ENCODE measurements at places on chromosomes 6 and 20.

- DNase-seq, result no peak
Measured at GRCh38 chr6:169930799-169931198, 179.4 kb downstream of the ERMARD start.

DNA sequence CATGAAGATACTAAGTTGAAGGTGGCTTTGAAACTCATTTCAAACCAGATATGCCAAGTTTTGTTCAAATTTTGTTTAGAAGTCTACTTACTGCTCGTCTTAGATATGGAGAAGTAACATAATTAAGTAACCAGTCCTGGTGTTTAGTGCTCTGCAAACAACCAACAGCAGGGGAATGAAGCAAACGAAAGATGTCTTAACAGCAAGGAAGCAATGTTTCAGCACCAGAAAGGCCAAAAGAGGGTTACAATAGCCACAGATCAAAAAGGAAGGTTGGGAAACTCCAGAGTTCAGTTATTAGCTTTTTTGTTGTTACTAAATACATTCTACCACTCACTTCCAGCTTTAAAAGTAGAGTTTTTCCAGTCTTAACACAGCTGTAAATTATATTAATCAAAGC lies 45.1 kb downstream of the LHFPL5 start:
- DNase-seq, result no peak

- peak; percentile 51 for DNase-seq
Measured at GRCh38 chr20:49928411-49929141, 7.6 kb upstream of the RNF114 start.

GRCh38 chr6:16318953-16319720 lies 80.8 kb downstream of the GMPR start:
- DNase-seq, result no peak

DNA sequence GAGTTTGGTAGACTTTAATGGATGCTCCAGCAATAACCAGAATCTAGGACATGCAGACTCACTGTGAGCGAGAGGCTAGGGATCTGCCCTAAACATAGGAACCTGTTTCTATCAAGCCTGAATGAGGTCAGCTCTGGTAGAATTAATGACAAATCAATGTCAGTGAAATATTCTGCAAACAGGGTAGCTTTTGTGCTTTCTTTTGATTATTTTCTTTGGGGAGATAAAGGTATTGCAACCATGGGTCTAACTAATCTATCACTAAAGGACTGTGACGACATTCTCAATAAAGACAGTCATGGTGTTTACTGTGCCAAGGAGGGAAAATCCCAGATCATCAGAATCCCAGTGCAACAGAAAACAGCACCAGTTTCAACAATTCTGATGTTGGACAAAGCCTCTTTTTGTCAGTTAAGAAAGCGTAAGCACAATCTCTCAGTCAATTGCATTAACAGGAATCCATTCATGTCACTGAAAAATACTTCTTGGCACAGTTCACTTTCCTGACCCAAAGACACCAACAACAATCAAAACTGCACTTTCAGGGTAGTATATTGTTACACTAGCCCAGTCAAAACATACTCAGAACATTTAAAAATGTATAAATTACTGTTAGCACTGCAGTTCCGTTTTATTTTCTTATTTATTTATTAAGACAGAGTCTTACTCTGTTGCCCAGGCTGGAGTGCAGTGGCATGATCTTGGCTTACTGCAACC lies 36.8 kb upstream of the SMIM29 start:
- no peak for DNase-seq

DNA sequence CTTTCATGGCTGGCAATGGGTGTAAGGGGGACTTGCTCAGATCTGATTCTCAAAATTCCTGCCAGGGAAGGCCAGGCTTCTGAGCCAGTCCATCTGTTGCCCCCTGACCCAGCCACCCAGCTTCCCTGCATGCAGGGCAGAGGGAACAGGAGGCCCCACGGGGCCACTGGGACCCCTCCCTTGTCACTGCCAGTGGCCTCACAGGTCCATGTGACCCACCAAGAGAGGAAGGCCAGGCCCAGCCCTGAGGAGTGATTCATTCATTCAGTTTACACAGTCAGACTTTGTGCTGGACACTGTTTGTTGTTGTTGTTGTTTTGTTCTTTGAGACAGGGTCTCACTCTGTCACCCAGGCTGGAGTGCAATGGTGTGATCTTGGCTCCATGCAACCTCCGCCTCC lies 39.5 kb downstream of the UBE2V1 start:
- no peak for DNase-seq

- DNase-seq, result no peak
Measured at GRCh38 chr20:2169456-2170088, 67.9 kb downstream of the STK35 start.

DNA sequence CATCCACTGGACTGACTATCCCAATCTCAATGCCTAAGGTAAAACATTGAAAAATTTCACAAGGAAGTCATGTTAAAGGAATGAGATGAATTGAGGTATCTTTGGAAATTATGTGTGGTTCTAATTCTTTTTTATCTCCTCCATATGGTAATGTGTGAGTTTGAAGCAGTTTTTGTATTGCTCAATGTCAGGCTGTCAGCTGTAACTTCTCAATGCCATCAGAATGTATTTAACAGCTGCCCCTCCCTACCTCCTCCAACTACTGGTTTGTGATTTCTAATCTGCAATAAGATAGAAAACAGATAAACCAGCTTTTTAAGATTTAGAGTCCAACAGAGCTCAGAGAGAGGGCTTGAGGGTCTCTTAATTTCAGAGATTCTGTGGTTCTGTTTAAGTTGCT lies 1005.8 kb upstream of the ADGRB3 start:
- DNase-seq, result no peak

- peak; percentile 51 for DNase-seq
Measured at GRCh38 chr6:108835218-108835850, 12.9 kb upstream of the ARMC2 start.

DNA sequence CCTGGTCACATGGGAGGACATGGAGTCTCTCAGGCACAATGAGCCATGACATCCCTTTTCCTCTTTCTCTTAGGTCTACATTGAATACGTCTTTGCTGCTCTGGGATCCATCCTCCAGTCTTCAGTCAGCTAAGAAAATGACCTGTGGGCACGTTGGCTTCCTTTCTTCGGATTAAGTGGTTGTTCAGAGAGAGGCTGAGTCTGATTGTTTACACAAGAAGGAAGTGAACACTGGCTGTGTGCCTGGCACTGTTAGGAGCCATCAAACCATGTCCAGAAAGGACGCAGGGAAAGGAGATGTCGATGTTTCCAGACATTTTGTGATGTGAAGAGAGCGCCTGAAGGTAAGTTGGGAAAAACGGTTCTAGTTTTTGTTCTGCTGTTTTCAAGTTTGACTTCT lies 309.9 kb upstream of the CDYL start:
- no peak for DNase-seq

DNA sequence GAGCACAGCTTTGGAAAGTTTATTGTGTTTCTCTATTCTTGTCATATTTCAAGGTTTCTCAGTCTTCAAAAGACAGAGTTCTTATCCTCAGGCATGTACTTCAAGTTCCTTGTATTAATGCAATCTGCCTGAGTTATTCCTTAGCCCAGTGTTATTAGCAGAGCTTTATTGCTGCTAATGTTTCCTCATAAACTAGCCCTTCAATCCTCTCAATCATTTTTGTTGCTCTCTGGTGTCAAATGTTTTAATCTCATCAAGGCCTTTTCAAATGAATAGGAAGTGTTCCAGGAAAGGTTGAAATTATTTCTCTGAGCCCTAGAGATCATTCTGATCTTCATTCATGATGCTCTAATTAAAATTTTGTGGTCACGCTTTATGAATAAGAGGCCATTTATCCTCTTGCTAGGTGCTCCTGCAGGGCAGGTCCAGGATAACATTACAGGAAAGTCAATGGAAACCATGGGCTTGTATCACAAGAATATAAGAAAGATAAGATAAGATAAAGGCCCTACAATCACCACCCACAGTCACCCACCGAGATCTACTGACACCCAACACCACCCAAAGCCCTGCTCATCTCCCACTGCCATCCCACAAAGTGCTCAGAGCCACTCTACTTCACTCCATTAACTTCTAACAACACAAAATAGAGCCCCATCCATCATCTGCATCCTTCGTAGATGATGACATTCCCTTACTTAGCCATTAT lies 125.9 kb downstream of the COL9A1 start:
- no peak for DNase-seq

DNA sequence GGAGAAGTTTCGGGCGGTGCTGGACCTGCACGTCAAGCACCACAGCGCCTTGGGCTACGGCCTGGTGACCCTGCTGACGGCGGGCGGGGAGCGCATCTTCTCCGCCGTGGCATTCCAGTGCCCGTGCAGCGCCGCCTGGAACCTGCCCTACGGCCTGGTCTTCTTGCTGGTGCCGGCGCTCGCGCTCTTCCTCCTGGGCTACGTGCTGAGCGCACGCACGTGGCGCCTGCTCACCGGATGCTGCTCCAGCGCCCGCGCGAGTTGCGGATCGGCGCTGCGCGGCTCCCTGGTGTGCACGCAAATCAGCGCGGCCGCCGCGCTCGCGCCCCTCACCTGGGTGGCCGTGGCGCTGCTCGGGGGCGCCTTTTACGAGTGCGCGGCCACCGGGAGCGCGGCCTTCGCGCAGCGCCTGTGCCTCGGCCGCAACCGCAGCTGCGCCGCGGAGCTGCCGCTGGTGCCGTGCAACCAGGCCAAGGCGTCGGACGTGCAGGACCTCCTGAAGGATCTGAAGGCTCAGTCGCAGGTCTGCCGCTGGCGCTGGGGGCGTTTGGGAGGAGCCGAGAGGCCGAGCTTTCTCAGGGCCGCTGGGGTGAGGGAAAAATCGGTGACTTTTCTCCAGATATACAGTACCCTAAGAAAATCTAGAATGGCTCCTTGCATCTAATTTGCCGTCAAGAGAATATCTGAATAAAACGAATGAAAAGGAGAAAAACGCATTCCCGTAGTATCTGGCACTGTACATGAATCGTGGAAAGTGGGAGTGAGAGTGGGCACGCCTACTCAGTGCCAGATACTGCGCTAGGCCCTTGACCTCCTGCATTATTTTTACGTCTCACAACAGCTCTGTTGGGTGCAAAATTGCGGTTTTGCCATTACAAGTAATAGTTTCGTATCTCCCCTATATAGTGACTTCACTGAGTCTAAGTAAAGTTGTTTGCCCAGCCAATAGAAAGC lies 1.0 kb downstream of the CALHM6 start:
- no peak for DNase-seq

DNA sequence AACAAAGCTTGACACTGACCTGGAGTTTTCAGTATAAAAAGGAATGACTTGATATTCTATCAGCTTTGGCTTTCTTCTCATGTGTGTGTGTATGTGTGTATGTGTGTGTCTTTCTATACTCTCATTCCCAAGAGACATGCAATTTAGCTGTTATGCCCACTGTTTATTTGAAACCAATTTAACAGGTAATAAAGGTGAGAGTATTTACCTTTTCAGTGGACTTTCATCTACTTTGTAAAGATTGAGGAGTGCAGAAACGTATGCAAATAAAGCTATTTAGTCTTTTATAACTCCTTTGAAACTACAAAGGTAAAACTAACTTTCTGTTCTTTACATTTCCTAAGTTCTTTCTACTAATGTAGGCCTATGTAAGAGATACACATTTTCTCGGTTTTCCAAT lies 103.5 kb upstream of the HS3ST5 start:
- DNase-seq, result no peak

DNA sequence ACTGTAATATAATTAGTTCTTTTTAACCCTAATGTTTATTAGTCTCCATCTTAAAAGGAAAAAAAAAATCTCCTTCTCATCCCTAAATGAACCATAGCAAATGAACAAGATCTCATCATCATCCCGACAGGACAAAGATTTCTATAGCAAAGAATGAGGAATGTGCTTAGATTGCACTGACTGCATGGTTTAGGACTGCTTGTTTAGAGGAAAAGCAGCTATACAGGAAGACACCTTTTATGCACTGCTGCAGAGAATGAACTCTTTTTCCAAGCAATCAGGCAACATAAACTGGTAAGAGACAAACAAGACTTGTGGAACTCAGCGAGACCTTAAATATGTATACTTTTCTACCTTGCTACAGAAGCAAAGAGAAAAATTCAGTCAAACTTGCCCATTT lies 26.8 kb downstream of the CSNK2A1 start:
- no peak for DNase-seq

DNA sequence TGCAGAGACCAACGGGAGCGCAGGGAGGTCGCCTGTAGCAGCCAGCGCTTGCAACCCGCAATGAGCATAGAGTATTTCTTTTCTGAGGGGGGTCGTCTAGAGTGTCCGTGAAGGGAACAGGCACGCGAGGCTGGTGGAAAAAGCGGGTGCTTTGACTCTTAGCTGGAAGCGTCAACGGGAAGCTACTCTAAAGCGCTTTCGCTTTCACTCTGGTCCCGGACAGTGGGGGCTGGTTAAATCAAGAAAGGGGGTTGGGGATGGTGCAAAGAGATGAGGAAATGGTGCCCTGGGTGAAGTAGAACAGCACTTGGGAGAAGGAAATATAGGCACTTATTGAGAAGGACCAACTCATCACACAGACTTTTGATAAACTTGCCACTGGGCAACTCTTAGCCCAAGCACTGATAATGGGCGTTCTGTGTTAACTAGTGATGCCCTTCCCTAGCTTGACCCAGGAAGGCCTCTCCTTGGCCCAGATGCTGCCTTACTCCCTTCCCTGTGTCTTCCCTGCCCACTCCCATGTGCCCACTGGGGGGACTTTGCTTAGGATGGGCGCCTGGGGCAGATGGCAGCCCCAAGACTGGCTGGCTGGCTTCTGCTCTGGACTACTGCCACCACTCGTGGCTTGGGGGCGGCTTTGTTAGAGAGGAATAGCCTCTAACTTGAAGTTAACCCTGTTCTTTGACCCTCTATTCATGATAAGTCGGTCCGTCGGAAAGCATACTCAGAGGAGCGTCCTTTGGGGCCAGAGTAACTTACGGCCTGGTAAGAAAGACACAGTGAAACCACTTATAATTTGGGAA lies 585 bp downstream of the PSMB9 start:
- no peak for DNase-seq

- DNase-seq, result no peak
Measured at GRCh38 chr6:71766146-71766760, 120.1 kb upstream of the RIMS1 start.

GRCh38 chr6:150745896-150746295 lies 119.6 kb upstream of the MTHFD1L start:
- no peak for DNase-seq

DNA sequence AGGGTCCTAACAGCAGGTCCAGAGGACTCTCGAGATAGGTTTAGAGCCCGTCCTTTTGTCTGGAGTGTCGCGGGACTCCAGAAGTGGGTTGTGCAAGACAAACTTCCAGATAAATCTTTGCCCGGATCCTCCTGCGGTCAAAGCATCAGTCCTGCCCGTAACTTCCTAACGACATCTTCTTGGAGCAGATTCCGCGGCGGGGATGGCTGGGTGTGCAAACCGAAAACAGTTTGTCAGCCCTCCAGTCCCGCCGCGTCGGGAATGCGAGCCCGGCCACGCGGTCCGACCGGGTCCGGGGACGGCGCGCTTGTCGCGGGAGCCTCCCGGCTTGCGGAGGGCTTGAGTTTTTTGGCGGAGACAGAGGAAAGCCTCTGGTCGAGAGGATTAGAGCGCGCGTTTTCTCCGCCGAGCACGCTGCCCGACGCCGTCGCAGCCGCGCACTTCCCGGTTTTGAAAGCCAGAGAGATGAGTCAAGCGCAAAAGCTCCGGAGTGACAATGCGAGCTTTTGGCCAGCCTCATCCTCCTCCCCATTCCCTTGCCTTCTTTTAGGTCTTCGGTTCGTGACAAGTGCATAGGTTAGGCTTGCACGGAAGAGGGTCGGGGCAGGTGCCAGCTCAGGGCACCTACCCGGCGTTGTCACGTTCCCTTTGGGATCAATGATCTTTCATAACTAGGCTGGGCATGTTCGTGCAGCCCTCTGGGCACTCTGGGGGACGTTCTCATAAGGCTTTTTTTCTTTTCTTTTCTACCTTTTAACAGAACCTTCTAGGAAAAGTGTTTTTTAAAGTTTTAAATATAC lies 91.3 kb upstream of the PRDM1 start:
- DNase-seq, result no peak
